Fibroblast of skin of back (primary cell): ENCODE measurements at places on chromosomes 11 and 22.
A peak's percentile ranks its signal among the peaks of the same experiment; 100 is the strongest.

GRCh38 chr11:124970925-124971324, 16.9 kb downstream of the CCDC15 start:
- no peak for DNase-seq

DNA sequence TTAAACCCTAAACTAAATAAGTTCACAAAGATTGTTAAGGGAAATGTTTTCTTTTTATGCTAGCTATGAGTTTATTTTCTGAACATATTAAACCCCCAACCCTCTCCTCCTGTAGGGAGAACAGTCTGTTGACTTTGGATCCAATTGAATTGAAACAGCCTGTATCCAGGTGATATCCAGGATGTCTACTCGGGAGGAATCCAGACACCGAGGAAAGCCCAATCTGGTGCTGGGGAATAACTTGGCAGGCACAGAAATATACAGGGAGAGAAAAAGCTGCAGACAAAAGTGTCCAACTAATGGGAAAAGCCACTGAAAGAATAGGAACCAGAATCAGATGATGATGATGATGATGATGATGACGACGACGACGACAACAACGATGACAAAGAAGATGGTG, 93.9 kb upstream of the API5 start:
- DNase-seq, result no peak

DNA sequence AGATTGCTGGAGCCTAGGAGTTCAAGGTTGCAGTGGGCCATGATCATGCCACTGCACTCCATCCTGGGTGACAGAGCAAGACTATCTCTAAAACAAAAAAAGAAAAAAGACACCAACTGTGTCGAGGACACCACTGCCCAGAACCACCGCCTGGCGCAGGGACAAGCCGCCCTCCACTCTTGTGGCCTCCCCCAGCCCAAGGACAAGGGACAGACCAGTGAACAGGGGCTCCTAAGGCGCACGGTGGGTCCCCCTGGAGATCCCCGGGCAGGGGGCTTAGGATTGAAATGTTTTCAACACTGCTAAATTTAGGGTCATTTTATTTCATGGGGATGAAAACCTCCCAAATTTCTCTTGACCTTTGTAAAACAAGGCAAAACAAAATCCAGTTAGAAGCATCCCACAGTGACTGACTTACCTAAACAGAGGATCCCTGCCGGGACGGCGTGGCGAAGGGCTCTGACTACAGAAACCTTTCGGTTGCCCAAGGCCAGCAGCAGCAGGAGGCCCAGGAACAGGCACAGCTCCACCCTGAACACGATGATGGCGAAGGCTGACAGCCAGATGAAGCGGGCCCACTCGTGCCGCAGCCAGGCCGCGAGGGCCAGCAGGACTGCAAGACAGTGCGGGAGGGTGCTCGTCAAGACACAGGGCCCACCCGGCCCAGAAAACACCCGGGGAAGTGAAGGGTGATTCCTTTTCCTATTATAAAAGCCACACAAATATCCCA, 8.6 kb downstream of the ALG12 start:
- DNase-seq, result no peak

GRCh38 chr11:72871119-72871518, 56.9 kb downstream of the ATG16L2 start:
- peak; percentile 33 for DNase-seq

GRCh38 chr22:35445933-35446332, 46.0 kb downstream of the MCM5 start:
- DNase-seq, result no peak

GRCh38 chr11:68954836-68955606, 25.8 kb downstream of the MRGPRD start:
- peak; percentile 16 for DNase-seq

GRCh38 chr11:20668844-20669819, at the start of gene NELL1:
Gene NELL1, plus strand, starts transcription at chr11:20669586.
- DNase-seq, result no peak

DNA sequence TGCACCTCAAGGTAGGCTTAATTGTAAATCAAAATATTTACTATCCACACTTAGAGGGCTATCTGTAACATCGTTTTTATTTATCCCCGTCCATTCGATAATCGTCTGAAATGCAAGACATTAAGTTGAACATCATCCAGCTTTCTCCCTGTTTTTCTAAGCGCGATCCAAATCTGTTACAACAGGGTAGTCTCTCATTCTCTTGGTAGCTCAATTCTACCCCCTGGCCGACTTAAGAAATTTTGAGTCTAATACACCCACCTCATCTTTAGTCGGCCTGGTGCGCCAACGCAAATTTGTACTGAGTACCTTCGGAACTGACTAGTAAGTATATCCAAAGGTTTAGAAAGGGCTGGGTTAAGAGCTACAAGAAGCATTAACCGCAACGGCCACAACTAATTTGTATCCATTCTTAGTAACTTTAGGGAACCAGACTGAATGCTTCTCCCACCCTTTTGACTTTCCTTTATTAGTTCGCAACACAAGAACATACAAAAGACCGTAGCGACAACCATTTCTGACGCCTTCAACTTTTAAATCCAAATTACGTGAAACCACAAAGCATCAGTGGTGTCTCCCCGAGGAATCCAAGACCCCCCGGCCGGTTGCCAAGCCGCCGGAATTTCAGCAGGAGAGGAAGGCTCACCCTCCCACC, 1.0 kb upstream of the ZNF143 start:
- peak; percentile 65 for DNase-seq

DNA sequence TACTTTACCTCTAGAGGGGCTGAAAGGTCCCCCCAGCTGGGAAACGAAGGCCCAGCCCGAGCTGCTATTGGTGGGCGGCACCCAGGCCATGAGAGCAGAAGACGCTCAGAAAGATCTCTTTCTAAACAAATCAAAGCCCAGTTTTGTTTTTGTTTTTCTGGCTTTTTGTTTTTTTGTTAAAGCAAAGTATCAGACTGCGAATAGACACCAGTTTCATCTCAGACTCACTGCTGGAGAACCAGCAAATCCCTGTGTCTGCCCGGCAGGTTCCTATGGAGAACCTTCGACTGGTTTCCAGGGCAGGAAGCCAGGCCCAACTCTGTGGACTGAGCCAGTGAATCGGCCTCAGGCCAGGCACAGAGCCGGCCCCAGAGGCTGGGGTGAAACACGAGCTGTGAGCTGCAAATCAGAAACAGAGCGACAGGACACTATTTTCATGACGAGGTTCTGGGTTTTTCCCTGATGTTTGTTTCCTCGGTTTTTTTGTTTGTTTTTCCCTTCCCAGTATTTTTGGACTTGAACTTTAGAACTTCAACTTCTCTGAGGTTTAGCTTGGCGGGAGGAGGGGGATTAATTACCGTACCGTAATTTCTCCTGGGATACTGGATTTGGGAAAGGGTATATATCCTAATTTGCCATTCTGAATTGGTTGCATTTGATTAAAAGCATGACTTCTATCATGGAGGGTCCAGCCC, 16.0 kb upstream of the B4GALNT4 start:
- DNase-seq, result peak; percentile 69

DNA sequence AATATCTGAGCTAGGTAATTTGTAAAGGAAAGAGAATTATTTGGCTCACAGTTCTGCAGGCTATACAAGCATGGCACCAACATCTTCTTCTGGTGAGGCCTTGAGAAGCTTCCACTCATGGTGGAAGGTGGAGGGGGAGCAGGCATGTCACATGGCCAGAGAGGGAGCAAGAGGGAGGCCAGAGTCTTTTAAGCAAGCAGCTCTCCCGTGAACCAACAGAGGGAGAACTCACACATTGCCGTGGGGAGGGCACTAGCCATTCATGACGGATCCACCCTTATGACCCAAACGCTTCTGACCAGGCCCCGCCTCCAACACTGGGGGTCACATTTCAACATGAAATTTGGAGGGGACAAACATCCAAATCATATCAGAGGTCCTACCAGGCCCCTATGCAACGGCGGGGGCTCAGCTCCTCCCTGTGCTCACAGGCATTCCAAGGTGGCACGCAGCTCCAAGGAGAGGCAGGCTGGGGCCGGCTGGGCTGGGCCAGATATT, 4.6 kb downstream of the C11orf96 start:
- DNase-seq, result peak; percentile 67

DNA sequence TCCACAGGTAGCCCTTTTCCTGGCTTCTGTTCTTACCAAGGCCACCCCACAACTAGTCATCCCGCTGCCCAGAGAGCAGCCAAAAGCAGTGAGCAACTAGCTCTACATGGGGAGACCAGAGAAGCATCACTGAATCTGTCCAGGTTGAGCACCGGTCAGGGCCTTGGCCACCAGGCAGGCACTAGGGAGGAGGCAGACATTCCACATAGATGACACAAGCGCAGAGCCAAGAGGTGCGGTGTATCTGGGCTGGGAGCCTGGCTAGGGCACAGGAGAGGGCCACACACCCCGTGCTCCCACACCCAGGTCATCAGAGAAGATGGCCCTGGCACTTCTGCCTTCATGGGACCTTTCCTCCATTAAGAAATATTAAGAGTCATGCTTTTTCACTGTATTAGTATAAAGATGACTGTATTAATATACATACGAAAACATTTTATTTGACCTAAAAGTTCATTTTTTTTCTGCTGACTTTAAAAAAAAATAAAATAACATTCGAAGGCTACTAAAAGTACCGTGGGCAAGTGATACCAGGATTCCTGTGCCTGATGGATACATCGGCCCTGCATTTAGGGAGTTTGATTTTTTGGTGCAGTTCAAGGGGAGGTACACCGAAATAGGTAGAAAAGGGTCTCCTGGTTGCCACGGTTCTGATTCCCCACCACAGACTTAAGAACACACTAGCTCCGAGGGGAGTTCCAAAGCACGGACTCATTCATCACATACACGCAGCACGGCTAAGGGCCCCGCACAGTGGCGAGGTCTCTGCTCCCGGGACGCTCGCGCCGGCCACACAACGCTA, 1.2 kb downstream of the DGCR2 start:
- peak; percentile 34 for DNase-seq

DNA sequence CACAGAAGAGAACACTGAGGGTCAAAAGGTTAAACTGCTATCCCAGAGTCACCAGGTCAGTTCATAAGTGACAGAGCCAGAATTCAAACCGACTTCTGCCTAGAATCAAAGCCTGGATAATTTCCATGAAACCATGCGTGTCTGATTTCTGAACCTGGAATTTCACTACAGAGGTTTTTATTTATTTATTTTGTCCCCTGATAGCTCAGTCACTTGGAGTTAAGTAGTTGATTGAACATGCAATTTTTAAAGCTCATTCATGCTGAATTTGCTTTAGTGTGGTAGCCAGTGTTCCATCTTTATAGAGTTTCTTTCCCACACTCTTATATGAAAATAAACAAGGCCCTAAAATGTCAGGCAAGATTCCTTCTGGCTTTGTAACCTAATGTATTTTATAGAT, 93.2 kb downstream of the NAV2 start:
- peak; percentile 46 for DNase-seq

- no peak for DNase-seq
Observed at GRCh38 chr22:25281675-25282345, 62.4 kb downstream of the CRYBB2 start.

GRCh38 chr11:61911128-61911700, 6.2 kb downstream of the RAB3IL1 start:
- no peak for DNase-seq

DNA sequence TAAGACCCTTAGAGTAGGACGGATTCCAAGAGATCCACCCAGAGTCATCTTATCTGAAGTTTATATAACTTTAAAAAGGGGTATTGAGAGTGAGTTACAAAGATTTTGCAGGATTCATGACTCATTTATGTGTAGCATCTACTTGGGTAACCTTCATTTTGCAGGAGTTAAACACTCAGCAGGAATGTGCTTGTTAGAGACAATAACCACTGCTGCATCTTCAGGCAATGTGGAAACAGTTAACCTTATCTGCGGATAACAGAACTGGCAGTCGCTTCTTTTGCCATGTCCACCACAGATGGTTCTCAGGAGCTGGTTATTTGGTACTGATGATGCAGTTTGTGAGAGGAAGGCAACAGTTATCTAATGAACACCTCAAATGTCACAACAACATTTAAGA, 417.9 kb upstream of the DDI1 start:
- peak; percentile 42 for DNase-seq

DNA sequence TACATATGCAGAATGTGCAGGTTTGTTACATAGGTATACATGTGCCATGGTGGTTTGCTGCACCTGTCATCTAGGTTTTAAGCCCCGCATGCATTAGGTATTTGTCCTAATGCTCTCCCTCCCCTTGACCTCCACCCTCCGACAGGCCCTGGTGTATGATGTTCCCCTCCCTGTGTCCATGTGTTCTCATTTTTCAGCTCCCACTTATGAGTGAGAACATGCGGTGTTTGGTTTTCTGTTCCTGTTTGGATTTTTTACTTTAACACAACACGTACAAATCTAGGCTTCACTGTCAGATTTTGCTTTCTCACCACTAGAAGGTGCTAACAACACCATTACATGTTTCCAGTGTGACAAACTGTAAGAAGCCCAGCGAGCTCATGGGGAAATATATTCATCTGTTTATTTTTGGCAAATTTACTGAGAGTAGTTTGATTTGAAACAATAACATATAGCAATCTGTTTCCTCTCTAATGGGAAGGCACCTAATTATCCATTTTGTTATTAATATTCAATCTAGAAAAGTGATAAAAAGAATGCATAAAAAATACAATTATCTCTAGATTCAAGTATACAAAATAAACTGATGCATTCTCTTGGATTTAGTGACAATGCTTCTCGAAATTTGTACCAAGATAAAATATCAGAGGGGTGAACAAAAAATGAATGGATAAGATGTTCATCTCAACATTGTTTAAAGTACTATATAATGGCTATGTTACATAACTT, 23.2 kb upstream of the BIRC3 start:
- DNase-seq, result peak; percentile 67

DNA sequence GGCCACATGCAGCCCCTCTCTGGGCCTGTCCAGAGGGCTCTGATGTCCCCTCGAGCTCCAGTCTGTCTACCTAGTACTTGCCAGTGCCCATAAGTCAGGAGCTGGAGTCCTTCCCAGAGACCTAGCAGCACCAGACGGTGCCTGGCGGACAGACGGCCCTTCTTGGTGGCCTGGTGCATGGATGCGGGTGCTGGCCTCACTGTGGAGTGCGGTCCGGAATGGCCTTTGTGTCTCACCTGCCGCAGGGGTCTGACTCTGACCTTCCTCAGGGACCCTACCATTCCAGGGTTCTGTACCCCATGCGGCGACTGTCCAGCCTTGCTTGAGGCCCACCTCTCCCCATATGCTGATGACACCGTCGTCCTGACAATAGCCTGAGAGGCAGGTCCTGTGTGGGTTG, 29.4 kb upstream of the SMIM38 start:
- DNase-seq, result no peak

GRCh38 chr11:133833898-133834681, 11.2 kb downstream of the SPATA19 start:
- no peak for DNase-seq

DNA sequence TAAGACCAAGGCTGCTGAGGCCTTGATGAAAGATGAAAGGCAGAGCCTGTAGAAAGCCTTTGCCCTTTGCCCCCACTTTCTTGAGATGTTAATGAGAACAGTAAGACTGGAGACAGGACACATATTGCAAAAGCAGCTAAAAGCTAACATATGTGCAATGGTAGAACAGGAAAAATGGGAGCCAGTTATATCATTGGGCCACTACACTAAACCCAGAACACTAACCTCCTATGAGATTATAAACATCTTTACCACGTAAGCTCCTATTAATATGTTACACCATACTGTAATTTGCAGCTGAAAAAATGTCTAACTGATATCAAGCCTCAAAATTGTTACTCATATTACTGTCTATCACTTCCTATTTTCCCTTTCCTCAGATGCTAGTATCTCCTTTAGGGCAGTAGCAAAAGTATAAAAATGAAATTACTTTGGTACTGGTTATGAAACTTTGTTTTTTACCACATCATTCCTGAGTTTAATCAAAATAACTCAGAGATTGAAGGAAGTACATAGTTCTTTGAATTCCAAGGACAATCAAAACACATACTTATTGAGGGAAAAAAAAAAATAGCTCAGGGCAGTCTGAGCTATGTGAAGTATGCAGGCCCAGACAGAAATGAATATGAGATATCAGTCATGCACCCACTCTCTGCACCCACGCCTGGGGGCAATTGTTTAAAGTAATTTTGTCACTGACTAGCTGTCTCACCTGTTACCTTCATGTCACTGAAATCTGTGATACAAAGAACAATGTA, 9.1 kb downstream of the HPS5 start:
- DNase-seq, result peak; percentile 90
